Activated CD8-positive, alpha-beta memory T cell treated with anti-CD3 and anti-CD28 coated beads for 1 hour (primary cell): ENCODE measurements at places on chromosomes 2 and 18.

DNA sequence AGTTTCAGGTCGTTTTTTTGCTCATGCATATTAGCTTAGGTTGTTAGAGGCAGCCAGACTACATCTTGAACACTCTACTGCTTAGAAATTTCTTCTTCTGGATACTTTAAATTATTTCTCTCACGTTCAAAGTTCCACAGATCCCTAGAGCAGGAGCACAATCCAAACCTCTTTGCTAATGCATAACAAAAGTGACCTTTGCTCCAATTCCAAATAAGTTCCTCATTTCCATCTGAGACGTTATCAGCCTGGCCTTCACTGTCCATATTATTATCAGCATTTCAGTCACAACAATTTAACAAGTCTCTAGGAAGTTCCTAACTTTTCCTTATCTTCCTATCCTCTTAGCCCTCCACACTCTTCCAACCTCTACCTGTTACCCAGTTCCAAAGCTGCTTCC is 50.4 kb upstream of the ERMN start:
- no peak for DNase-seq

DNA sequence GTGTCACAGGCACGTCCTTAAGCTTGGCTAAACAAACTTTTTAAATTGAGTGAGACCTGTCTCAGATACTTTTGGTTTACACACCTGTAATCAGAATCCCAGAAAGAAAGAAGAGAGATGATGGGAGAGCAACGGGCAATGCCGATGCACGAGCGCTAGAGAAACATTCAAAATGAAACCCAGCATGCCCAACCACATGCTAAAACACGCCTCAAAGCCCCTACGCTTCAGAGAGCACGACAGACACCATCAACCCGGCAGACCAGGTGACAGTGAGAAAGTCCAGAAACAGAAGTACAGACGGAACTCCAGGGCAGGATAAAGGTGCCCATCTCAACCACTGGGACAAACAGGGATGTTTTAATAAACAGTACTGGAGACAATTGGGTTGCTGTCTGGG is 85.5 kb downstream of the HDAC4 start:
- no peak for DNase-seq

DNA sequence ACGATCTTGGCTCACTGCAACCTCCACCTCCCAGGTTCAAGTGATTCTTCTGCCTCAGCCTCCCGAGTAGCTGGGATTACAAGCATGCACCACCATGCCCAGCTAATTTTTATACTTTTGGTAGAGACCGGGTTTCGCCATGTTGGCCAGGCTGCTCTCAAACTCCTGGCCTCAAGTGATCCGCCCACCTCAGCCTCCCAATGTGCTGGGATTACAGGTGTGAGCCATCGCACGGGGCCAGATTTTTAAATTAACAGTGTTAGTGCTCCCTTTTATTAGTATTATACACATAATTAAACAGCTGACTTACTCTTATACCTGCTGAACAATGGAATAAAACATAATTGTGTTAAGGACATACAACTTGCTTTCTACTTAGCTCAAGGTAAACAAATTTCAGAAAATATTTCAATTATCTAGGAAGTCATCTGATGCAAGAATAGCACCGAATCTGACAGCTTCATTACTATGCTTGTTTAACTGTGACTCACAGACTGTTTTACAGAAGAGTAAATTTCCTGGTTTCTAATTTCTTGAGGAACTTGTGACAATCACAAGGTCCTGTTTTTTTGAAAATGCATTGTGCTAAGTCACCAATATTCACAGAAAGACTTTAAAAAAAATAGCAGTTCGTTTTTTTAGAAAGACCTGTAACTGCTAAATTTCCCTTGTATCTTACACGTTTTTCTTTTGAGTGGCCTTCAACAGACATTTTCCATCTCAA is 51.2 kb downstream of the SPIRE1 start:
- no peak for DNase-seq

DNA sequence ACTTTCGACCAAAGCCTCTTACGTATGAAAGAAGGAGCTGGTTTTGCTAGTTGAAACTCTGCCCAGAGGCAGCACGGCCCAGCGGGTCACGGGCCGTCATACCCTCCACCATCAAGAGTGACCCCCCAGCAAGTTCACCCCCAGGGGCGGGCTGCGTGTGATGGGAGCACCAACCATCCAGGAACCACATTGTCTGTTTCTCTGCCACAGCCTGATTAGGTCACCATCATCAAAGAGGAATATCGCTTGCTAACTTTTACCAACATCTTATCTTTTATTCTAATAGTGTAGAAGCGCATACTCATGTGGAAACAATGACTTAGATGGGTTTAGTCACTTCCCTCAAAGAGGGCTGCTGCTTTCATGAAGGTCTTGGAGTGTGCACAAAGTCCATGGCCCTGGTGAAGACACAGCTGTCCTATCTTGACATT is 116.6 kb upstream of the SMIM21 start:
- DNase-seq: no peak

DNA sequence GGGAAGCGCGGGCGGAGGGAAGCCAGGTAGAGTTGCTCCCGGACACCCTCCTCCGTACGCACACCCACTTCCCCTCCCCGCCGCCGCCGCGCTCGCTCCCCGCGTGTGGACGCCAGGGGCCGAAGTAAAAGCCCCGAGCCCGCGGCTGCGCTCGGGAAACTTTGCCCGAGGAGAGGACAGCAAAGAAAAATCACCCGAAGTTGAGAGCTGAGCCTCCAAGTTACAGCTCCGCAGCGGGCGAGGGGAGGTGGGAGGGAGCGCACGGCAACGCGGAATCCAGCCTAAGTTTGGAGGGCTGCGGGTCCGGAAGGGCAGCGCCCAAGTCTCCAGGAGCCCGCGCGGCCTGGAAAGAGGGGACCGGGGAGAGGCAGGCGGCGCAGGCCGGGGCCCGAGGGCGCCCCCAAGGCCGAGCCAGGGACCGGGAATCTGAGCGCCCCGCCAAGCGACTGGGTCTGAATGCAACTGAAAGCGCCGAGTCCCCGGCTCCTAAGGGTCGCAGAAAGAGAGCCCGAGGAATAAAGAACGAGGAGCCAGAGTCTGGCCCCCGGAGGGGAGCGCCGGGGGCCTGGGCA is 706 bp upstream of the BCL11A start:
- no peak for DNase-seq

DNA sequence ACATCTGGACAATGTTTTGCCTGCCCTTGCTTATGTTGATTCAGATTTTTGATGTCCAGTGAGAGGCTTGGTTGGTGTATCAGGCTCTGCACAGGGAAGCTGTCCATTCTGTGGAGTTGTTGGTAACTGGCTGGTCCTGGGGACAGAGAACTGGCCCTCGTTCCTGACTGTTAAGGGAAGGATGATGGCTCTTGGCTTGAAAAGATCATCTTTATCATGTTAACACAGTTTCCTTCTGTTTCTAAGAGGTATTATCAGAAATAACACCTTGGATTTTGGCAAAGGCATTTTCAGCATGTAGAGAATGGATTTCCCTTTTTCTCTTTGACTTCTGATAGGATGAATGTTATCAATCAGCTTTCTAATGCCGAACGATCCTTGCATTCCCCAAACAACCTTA is 19.3 kb downstream of the STK25 start:
- no peak for DNase-seq

GRCh38 chr2:101012706-101013181 is 10.7 kb downstream of the RPL31 start:
- DNase-seq: no peak

DNA sequence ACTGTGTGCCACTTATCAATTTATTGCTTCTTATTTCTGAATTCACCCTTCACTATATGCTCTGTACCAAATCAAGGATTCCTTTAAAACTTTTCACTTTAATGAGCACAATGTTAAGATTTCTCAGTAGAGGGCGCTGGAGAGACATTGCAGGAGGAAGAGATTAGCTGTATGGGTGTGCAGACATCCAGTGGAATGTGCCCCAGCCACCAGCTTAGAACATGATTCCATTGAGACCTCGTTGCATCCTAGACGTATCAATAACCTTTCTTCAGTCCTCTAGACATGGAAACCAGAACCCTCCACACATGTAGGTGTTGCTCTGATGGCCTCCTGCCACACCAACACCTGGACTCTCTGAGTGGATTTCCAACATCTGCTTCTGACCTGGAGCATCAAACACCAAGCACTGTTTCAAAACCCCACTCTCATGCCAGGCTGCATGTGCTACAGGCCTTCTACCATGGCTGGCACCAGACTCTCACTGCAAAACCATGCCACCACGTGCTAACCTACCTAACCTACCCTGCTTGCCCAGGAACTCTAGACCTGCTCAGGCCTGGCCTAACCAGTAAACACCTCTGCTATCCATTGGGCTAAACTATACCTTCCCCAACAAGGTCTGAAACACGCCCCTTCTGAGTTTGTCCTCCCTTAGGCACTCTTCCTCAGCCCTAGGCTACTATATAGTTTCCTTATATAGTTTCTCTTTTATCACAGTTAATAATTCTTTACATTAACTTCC is 633.2 kb upstream of the PKDCC start:
- DNase-seq: no peak

- DNase-seq: no peak
These were observed 469.6 kb upstream of the CELF4 start for GRCh38 chr18:38035193-38035592.

DNA sequence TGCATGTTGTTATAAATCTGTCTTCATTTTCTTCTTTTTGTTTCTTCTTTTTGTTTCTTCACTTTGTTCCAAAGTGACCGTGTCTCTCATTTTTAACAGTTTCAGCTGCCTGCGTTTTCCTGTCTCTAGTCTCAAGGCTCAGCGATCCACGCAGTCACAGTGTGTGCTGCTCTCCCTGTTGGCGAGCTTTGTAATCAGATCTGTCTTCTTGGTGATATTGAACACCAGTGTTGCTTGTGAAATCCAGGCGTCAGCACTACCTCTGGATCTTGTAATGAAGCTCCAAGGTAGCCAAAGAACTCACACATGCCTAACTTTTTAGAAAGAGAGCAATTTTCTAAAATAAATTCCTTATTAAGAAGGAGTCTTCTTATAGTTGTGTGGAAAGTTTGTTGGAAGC is 13.2 kb downstream of the SNTG2 start:
- no peak for DNase-seq

DNA sequence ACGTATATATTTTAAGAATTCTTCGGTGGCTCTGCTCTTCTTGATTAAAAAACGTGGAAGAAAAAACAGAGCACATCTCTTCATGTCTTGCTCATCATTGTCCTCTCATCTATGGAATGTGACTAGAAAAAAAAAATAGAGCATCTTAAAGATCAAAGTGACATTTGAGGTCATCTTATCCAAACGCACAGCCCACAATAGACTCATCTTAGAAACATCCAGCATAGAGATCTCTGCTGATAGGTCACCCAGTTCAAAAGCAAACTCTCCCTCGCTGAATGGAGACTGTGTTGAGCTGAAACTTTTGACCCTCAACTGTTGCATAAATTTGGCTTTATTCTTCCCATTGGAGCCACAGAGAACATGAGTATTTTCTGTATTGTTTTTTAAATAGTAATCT is 65.2 kb downstream of the CMPK2 start:
- DNase-seq: no peak

DNA sequence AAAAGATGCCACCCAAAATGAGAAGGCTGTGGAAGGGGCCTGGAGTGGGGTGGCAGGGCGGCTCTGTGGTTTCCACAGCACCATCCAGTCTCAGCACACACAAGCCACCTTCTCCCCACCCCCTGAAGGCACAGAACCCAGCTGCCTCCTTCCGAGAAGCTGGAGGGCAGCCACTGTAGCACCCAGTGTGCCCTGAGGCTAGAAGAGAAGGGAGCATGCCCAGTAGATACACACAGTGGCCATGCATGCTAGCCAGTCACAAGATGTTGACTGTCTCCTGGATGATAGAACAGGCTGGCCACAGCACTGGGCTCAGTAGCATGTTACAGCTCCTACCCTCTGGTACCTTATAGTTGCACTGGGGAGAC is 148.9 kb upstream of the EPAS1 start:
- DNase-seq: no peak

DNA sequence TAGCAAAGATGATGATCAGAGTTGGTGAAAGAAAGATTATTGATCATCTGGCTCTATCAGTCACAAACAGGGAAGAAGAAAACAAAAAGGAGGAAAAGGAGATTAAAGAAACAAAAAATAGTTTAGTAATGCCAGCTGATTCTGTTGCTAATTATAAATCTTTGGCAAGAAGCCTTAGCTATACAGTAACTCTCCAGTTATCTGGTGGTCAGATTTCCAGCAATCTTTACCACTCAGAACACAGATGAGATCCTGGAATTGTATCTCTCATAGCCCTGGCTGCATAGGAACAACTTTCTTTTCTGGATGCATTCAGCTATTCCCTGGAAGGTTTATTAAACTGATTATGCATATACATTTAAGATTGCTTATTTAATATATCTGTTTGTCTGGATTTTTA is 256.8 kb upstream of the ZEB2 start:
- DNase-seq: no peak

DNA sequence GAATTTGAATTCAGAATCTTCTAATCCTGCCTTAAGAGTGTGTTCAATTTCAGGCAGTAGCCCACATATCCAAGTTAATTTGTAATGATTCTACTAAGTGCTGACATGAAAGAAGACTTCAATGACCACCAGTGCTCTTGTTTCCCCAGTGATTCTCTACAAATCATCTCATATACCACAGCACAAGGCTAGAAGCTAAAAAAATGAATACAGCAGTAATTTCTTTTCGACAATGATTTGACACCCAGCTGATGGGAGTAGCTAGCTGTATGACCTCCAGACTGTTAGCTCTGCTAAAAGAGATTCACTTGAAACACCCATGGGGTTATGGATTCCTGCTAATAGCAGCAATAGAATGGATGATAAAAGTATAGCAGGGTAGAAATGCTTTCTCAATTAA is 217.0 kb upstream of the TMEFF2 start:
- DNase-seq: no peak

- no peak for DNase-seq
These were observed 56.5 kb downstream of the BCL11A start for GRCh38 chr2:60496956-60497355.

DNA sequence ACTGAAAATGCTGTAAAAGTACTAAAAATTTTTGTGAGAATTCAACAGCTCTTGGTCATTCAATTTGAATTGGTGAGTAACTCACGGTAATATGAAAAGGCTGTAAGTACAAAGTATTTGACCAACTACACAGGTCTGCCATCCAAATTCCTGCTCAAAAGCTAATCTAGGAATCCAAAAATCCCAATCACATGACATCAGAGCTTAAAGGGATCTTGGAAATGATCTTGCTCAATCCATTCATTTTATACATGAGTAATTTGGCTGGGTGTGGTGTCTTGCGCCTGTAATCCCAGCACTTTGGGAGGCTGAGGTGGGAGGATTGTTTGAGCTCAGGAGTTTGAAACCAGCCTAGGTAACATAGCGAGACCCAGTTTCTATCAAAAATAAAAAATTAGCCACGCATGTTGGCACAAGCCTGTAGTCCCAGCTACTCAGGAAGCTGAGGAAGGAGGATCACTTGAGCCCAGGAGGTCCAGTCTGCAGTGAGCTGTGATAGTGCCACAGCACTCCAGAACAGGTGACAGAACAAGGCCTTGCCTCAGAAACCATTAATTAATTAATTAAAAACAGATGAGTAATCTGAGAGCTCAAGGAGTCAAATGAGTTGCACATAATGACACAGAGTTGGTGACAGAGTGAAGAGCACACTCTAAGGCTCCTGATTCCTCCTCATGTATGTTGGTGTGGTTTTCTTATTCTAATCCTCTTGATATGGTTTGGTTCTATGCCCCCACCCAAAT is 19.8 kb downstream of the SPIRE1 start:
- no peak for DNase-seq
